K562 (cell line): ENCODE measurements at places on chromosomes 2 and 18.
A peak's percentile ranks its signal among the peaks of the same experiment; 100 is the strongest.

DNA sequence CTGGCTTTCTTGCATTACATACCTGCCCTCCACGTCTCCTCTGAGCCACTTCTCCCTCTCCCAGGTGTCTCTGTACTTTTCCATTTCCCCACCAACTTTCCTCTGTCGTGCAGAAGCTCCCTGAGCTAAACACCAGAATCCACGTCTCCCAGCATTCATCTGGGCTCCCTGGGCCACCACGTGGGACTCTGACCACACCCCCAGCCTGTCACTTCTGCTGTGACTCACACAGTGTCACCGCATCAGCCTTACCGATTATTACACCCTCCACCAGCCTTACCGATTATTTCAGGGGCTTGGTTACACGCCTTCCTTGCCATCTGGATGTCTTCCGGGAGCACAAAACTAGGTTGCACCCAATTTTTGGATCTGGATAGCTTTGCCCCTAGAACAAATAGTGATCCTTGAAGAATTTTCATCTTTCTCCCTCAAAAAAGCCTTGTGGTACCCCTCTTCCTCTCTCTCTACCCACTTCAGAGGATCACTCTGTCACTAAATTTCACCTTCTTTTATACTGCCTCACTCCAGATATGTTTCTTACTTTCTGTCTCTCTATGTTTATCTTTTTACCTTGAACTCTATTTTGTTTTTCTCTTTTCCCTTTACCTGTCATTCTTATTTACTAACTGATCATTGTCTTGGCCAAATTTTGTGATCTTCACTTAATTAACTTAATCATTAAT, 136.9 kb upstream of the CAB39 start:
- DNase-seq, result peak; percentile 63

DNA sequence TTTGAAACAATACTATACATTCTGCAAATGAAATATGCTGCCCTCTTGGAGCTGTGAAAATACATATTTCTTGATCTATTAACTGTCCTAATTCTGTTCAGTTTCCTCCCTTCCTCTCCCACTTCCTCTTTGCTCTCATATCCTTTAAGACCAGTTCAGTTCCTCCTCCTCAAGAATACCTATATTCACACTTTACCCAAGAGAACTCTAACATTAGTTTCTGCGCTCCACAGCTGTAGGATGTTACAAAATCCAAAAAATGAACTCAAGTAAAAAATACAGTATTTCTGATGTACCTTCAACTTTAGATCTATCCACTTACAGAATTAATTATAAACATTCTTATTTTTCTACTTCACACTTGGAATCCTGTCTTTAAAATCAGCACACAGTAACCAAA, 5.4 kb downstream of the ITSN2 start:
- no peak for DNase-seq

GRCh38 chr2:196464311-196464710, 175.2 kb upstream of the CCDC150 start:
- DNase-seq, result no peak

DNA sequence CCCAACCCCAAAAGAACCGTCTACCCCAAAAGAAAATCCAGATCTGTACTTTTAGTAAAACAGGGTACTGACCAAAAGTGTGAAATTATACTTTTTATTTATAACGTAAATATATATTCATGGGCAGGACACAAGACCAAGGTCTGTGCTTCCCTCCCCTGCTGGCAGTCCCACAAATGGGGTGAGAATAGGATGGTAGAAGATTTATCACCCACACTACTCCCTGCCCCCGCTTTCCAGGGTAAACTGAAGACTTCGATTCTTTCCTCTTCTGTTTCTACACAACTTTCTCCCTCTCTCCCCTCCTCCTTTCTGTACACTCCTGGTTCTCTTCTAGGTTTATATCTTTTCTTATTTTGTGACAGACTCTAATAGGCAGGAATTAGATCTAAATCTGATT, 79.7 kb downstream of the MDH1 start:
- no peak for DNase-seq
